Stimulated activated CD8-positive, alpha-beta memory T cell treated with anti-CD3 and anti-CD28 coated beads, Interleukin-7, amount 100 ng/mL, for 4 hours (primary cell): ENCODE measurements at places on chromosomes 11 and 22.

GRCh38 chr11:65488273-65489034 is 10.4 kb upstream of the MALAT1 start:
- DNase-seq: no peak

DNA sequence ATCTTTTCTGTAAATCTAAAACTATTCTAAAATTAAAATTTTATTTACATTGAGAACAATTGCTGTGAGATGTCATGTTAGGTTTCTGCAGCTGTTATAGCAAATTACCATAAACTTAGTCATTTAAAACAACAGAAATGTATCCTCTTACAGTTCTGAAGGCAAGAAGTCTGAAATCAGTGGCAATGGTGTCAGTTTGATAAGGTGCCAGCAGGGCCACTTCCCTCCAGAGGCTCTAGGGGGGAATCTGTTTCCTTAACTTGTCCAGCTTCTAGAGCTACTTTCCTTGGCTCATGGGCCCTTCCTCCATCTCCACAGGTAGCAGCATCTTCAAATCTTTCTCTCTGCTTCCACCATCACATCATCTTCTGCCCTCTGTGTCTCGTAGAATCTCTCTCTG is 23.0 kb downstream of the MOGAT2 start:
- DNase-seq: no peak

- DNase-seq: no peak
These were observed 560.0 kb downstream of the TMEM135 start for GRCh38 chr11:87597725-87598124.

- no peak for DNase-seq
These were observed 142.7 kb upstream of the CTSC start for GRCh38 chr11:88480223-88480622.

- DNase-seq: no peak
These were observed 4.2 kb downstream of the SLC25A1 start for GRCh38 chr22:19174106-19175025.

GRCh38 chr11:17179970-17180369 is 27.8 kb downstream of the PIK3C2A start:
- no peak for DNase-seq

DNA sequence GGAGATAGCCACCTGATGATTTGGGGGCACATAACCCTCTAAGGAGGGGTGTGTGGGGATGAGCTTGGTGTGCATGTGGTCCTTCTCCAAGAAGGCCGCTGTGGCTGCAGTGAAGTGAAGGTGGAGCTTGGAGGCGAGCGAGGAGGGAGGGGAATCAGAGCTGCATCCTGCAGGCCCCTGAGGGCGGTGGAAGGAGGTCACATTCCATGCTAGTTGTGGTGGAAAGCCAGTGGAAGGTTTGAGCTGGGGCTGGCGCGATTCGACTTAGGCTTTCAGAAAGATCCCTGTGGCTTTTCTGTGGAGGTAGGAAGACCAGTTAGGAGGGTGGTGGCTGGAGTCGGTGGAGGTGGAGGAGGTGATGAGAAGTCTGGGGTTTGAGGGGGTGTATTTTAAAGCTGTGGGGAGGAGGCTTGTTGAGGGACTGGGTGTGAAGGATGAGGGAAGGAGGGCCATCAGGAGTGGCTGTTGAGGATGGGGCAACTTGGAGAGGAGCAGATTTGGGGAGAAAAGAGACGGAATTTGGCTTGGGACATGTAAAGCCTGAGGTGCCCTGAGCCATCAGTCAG is 62.0 kb downstream of the TBC1D22A start:
- no peak for DNase-seq

DNA sequence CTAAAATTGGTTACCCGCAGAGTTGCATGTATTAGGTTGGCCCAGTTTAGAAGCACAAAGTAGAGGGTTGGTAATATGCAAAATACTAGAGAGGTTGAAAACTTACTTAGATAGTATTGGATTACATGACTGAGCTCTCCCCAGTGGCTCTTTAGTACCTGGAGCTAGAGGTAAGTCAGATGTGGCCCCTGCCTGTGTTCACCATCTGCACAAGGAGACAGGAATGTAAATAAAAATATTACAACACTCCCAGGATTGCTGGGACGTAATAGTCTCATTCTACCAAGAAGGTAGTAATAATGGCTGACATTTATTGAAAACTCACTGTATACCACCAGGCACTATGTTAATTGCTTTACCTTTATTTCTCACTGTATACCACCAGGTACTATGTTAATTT is 129.6 kb downstream of the SLC17A6 start:
- DNase-seq: no peak

- DNase-seq: no peak
These were observed 54.1 kb upstream of the BDNF start for GRCh38 chr11:27754035-27755017.

- no peak for DNase-seq
These were observed 92.4 kb downstream of the RTL6 start for GRCh38 chr22:44405661-44406060.

DNA sequence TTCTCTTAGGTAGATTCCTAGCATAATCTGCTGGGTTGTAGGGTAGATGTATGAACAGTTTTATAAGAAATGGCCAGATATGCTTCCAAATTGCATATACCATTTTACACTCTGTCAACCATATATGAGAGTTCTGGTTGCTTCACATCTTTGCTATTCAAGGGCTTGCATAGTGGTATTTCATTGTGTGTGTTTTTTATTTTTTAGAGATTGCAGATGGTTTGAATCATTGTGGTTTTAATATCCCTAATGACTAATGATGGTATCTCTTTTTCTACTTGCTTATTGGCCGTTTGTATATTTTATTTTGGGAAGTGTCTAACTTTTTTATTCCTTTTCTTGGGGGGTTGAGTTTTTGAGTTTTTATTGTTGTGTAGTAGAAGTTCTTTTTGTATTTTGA is 26.9 kb downstream of the RNF214 start:
- DNase-seq: no peak

GRCh38 chr11:43575913-43576310 is 104.6 kb upstream of the HSD17B12 start:
- no peak for DNase-seq

DNA sequence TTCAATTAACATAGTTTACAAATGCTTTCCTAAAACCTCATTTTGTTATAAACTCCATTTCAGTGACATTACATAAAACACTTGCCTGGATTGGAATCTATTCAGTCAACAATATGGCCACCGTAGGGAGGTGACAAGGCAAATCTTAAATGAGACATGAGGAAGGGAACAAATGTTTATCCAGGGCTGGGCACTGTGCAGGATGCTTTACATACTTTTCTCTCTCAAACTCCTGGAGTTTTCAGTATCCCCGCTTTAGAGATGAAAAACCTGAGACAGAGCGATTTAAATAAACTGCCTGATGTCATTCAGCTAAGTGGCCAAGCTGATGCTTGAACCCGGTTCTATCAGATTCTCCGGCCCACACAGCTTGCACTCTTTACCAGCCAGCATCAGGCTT is 259.9 kb downstream of the CADM1 start:
- DNase-seq: no peak

- no peak for DNase-seq
These were observed 229.6 kb downstream of the SWAP70 start for GRCh38 chr11:9893474-9893873.

GRCh38 chr11:74646954-74647353 is 54.6 kb downstream of the POLD3 start:
- DNase-seq: no peak

GRCh38 chr22:49535126-49535525 is 292.5 kb downstream of the BRD1 start:
- DNase-seq: no peak

- DNase-seq: no peak
These were observed 227.8 kb downstream of the BRD1 start for GRCh38 chr22:49599691-49600455.

- DNase-seq: peak; percentile 22
These were observed 1.3 kb upstream of the KDM2A start for GRCh38 chr11:67117672-67118180.

DNA sequence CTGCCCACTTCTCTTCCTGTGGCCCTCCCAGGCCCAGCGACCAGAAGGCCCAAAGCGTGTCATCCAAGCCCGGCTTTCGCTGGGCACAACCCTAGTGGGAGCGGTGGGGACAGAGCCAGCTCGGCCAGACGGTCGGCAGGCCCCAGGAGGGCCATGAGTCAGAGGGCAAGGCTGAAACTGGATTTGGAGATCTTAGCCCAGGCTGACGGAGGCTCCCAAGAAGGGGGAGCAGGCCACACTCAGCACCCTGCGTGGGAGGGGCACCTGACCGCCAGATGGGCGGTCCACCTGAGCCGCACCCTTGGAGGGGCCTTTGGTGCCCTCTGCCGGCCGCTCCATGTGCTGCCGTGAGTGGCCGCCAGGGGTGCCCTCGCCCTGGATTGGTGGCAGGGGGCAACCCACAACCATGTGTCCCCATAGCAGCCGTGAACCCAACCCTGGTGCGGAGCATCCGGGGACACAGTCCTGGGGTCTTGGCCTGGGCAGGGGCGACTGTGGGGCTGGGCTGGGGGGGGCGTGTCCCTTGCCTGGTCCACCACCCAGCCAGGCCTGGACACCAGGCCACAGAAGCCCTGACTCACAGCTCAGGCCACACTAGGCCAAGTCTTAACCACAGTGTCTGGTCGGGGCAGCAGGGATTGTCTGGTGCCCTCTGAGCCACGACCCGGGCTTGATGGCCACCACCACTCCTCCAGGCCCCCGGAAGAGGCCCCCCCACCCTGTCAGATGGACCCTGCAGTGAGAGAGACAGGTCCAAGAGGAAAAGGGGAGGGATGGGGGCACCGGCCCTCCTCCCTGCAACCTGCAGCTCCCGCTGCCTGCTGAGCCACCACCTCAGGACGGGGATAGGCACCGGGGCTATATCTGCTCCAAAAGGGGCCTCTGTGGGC is 19.2 kb upstream of the TALDO1 start:
- DNase-seq: peak; percentile 52

GRCh38 chr11:45995342-45995734 is 72.9 kb downstream of the LARGE2 start:
- no peak for DNase-seq
